Lung microvascular endothelial cell (primary cell): ENCODE measurements at places on chromosomes 1 and 21. TPM values are rescaled to one million over a fixed set of nuclear protein-coding genes. Genes with fewer than 3 reads are reported as not detected.

Gene GJA5
- under 0.01 and 0.87 TPM in 2 replicates for total RNA-seq

Gene RASSF5
- under 0.01 and 0.22 TPM in 2 replicates for total RNA-seq

Gene FAAH
- total RNA-seq: 0.44 and 1.6 TPM in 2 replicates

Gene CFAP107
- not detected in 2 replicates for total RNA-seq

Gene CD164L2
- not detected in 2 replicates for total RNA-seq

Gene TEDDM1
- total RNA-seq: not detected in 2 replicates

Gene FCER1G
- not detected in 2 replicates for total RNA-seq

Gene LRRIQ3
- total RNA-seq: under 0.01 and 0.22 TPM in 2 replicates

Gene NKAIN1
- total RNA-seq: not detected in 2 replicates

Gene KCNJ9
- not detected in 2 replicates for total RNA-seq

Gene DYNLT5
- total RNA-seq: 0.22 and 0.40 TPM in 2 replicates

Gene AMPD1
- not detected in 2 replicates for total RNA-seq

Gene FCRL1
- not detected in 2 replicates for total RNA-seq

Gene DAP3
- 31.2 TPM in 2 replicates for total RNA-seq

Gene SLC44A5
- total RNA-seq: 0.99 and 2.2 TPM in 2 replicates

Gene TRAF3IP3
- not detected in 2 replicates for total RNA-seq

Gene AGMAT
- total RNA-seq: under 0.01 and 0.44 TPM in 2 replicates

Gene PAQR6
- total RNA-seq: 0.22 and 0.60 TPM in 2 replicates
